Thoracic aorta (tissue), 2 donors: ENCODE measurements at places on chromosomes 12 and 14. TPM values are rescaled to one million over a fixed set of nuclear protein-coding genes. Genes with fewer than 3 reads are reported as not detected.

DNA sequence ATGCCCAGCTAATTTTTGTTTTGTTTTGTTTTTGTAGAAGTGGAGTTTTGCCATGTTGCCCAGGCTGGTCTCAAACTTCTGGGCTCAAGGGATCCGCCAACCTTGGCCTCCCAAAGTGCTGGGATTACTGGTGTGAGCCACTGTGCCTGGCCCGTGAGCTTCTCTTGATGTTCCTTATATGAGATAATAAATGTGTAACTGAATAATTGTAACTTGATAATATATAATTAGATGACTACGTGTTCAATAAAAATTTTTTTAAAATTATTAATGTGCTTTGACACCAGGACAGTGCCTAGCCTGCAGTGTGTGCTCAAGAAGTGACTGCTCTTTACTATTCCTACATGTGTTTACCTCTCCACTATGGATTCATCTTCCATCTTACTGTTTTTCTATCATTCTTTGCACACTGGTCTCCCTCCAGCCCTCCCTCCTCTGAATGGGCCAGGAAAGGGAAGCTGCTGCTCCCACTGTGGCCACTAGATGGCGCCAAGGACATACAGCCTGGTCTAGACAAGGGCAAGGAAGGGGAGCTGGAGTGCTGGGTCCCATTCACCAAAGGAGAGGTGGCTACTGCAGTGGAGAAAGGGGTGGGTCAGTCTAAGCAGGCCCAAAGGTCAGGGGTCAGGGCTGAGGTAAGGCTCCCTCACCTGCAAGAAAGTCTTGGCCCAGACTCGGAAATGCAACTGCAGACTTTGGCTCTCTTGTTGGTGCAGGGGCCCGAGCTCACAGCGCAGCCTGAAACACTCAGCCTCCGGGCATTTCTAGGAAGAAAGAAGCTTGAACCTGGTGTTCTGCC is 14.7 kb upstream of the ZNF385A start:
- no peak for DNase-seq
- H3K4me1 ChIP-seq, result no peaks in the 10 kb centered on the region
- H3K4me3 ChIP-seq, result no peak overlapping the region
- no peak overlapping the region for H3K27ac ChIP-seq
- peaks cover 96% of the 10 kb centered on the region for H3K36me3 ChIP-seq

GRCh38 chr12:42744539-42745182 is 155.1 kb upstream of the PRICKLE1 start:
- no peak overlapping the region for H3K4me3 ChIP-seq
- H3K4me1 ChIP-seq, result peaks cover 56% of the 10 kb centered on the region
- no peaks in the 10 kb centered on the region for H3K36me3 ChIP-seq
- H3K27me3 ChIP-seq, result no peaks in the 10 kb centered on the region

The CMA1 gene
- total RNA-seq, result not detected

DNA sequence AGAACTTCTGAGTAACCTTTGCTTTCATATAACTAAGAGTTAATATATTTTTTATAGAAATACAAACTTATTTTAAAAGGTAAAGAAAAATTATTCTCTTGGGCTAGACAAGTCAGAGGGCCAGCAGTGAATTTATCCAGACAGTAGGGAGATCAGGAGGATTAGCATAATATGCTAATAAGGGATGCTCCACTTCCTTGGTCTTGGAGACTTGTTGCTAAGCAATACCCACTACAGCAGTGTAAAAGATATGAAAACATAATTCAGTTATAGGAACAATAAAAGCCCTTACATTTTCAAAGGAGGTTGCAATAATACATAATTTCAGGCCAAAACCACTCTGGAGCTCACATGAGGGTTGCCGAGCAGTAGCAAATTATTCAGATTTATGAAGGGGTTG is 615.6 kb downstream of the KCNH5 start:
- no peak overlapping the region for H3K27ac ChIP-seq
- no peaks in the 10 kb centered on the region for H3K4me1 ChIP-seq
- no peaks in the 10 kb centered on the region for H3K36me3 ChIP-seq
- no peaks in the 10 kb centered on the region for H3K27me3 ChIP-seq
- no peak overlapping the region for H3K4me3 ChIP-seq

- H3K4me3 ChIP-seq, result no peak overlapping the region
- H3K4me1 ChIP-seq, result no peaks in the 10 kb centered on the region
- no peaks in the 10 kb centered on the region for H3K27me3 ChIP-seq
- H3K36me3 ChIP-seq, result no peaks in the 10 kb centered on the region
- H3K27ac ChIP-seq, result no peak overlapping the region
These were observed 81.6 kb downstream of the MYRFL start for GRCh38 chr12:69906411-69907216.

The SLCO1A2 gene
- not detected for total RNA-seq

DNA sequence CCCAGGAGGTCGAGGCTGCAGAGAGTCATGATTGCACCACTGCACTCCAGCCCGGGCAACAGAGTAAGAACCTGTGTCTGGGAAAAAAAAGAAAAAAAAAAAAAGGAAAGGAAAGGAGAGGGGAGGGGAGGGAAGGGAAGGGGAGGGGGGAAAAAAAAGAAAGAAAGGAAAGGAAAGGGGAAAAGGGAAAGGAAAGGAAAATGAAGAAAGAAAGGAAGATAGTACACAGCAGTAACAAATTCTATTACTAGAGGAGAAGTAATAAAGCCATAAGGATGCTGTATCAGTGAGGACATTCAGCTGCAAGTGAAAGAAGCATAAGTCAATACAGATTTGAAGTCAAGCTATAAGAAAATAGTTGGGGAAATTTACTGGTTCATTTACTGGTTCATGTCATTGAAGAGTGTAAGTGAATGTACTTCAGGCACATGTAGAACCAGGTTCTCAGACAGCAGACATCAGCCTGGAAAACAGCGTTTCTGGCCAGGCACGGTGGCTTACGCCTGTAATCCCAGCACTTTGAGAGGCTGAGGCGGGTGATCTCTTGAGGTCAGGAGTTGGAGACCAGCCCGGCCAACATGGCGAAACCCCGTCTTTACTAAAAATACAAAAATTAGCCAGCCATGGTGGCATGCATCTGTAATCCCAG is 37.4 kb downstream of the NDUFA12 start:
- H3K4me1 ChIP-seq, result no peaks in the 10 kb centered on the region
- no peaks in the 10 kb centered on the region for H3K27me3 ChIP-seq
- H3K27ac ChIP-seq, result no peak overlapping the region
- H3K4me3 ChIP-seq, result no peak overlapping the region
- H3K36me3 ChIP-seq, result no peaks in the 10 kb centered on the region
- DNase-seq, result no peak

DNA sequence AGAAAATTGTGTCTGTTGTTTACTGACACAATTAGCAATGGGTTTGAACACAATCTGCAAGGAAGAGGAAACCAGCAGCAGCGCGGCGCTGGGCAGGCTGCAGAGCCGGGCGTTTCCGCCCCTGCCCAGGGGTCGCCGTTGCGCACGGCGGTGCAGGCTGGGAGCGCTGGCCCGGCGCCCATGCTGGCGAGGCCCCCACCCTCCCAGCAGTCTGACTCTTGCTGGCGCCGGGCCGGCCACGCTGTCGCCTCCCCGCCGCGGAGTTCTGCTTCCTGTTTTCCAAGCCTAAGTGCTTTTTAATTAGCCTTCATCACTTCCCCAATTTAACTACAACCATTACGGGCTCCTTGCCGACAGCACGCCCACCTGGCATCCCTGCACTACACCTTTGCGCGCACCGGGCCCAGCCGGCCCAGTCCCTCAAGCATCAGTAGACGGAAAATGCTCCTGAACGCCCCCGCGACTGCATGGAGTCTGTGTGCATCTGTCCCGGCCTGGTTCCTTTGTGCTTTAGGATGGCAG is 212.1 kb downstream of the GXYLT1 start:
- no peaks in the 10 kb centered on the region for H3K27me3 ChIP-seq
- H3K4me1 ChIP-seq, result peaks cover 32% of the 10 kb centered on the region
- no peak for DNase-seq
- H3K27ac ChIP-seq, result peak overlapping the region; percentile 56

- no peaks in the 10 kb centered on the region for H3K27me3 ChIP-seq
- no peaks in the 10 kb centered on the region for H3K4me1 ChIP-seq
- H3K4me3 ChIP-seq, result no peak overlapping the region
- H3K36me3 ChIP-seq, result no peaks in the 10 kb centered on the region
These were observed 155.7 kb upstream of the PDZRN4 start for GRCh38 chr12:41032386-41032785.

DNA sequence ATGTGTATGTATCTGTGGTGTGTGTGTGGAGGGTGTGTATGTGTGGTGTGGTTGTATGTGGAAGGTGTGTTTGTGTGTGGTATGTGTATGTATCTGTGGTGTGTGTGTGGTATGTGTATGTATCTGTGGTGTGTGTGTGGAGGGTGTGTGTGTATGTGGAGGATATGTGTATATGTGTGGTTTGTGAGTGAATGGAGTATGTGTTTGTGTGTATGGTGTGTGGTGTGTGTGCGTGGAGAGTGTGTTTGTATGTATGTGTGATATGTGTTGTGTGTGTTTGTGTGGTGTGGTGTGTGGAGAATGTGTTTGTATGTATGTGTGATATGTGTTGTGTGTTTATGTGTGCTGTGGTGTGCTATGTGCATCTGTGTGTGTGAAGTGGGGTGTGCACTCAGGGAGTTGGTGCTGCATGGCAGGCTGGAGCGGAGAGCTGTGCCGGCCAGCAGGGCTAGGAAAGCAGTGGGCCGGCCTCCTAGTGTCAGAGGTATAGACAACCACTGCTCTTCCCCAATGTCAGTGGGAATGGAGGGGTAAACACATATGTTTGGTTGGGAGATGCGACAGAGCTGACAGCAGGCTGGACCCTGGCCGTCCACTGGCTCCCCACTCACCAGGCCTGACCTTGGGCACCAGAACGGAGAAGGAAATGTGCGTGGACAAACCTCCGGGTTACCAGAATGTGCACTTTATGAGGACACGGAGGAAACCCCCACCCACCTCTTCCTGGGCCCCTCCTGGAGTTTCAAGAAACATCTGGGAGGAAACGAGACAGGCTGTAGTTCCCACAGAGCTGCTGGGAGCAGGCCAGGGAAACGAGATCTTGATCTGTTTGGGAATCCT is 60.7 kb downstream of the CLMN start:
- no peaks in the 10 kb centered on the region for H3K27me3 ChIP-seq
- no peaks in the 10 kb centered on the region for H3K4me1 ChIP-seq
- no peaks in the 10 kb centered on the region for H3K36me3 ChIP-seq
- no peak overlapping the region for H3K4me3 ChIP-seq
- H3K27ac ChIP-seq, result no peak overlapping the region

GRCh38 chr14:24254630-24255392 is 8.2 kb downstream of the TGM1 start:
- no peak for DNase-seq
- H3K4me1 ChIP-seq, result no peaks in the 10 kb centered on the region
- H3K36me3 ChIP-seq, result no peaks in the 10 kb centered on the region
- no peaks in the 10 kb centered on the region for H3K27me3 ChIP-seq
- H3K27ac ChIP-seq, result no peak overlapping the region
- H3K4me3 ChIP-seq, result no peak overlapping the region

DNA sequence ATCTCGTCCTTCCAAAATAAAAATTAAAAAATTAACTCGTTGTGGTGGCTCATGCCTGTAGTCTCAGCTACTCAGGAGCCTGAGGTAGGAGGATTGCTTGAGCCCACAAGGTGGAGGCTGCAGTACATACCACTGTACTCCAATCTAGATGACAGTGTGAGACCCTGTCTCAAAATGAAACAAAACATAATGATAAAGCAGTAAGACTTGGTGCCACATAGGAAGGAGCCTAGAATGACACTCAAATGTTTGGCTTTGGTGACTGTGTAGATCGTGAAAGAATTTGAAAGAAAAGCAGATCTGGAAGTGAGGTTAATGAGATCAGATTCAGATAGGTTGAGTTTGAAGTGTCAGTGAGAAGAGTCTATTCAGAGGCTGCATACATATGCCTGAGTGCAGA is 150.1 kb upstream of the ATP2B1 start:
- no peaks in the 10 kb centered on the region for H3K27me3 ChIP-seq
- no peak overlapping the region for H3K4me3 ChIP-seq
- no peaks in the 10 kb centered on the region for H3K4me1 ChIP-seq
- H3K27ac ChIP-seq, result no peak overlapping the region

GRCh38 chr14:36091096-36091495 is 85.4 kb downstream of the PTCSC3 start:
- no peaks in the 10 kb centered on the region for H3K4me1 ChIP-seq
- H3K27ac ChIP-seq, result no peak overlapping the region
- no peaks in the 10 kb centered on the region for H3K27me3 ChIP-seq
- H3K36me3 ChIP-seq, result no peaks in the 10 kb centered on the region

The SERPINA9 gene
- 2.3 TPM for total RNA-seq

GRCh38 chr14:87838931-87839330 is 154.1 kb downstream of the GALC start:
- H3K4me3 ChIP-seq, result no peak overlapping the region
- H3K27ac ChIP-seq, result no peak overlapping the region
- no peaks in the 10 kb centered on the region for H3K4me1 ChIP-seq
- H3K36me3 ChIP-seq, result no peaks in the 10 kb centered on the region

DNA sequence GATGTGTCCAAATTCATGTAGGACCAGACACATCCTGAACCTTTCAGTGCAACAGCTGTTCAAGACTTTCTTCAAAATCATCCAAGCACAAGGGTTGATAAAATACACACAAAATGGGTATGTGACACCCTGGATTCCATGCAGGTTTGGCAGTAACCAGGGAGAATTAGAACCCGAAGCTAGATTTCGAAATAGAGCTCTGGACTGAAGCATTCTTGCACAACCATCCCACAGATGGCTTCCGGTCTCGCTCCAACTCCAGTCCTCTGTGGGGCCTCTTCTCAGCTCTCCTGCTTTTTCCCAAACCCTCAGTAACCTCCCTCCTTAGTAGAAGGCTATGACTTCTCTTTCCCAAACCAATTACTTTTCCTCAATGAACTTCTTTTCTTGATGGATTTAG is 171.3 kb downstream of the TTC7B start:
- H3K4me1 ChIP-seq, result peaks cover 26% of the 10 kb centered on the region
- no peak overlapping the region for H3K4me3 ChIP-seq
- no peaks in the 10 kb centered on the region for H3K27me3 ChIP-seq
- DNase-seq, result no peak
- H3K36me3 ChIP-seq, result no peaks in the 10 kb centered on the region

GRCh38 chr14:54809767-54810166 is 92.9 kb downstream of the GCH1 start:
- no peak overlapping the region for H3K4me3 ChIP-seq
- no peak for DNase-seq
- no peaks in the 10 kb centered on the region for H3K27me3 ChIP-seq
- peaks cover 4% of the 10 kb centered on the region for H3K4me1 ChIP-seq

- no peak overlapping the region for H3K4me3 ChIP-seq
- DNase-seq, result no peak
- no peaks in the 10 kb centered on the region for H3K36me3 ChIP-seq
- no peak overlapping the region for H3K27ac ChIP-seq
- H3K27me3 ChIP-seq, result no peaks in the 10 kb centered on the region
- no peaks in the 10 kb centered on the region for H3K4me1 ChIP-seq
These were observed 20.6 kb upstream of the RIN3 start for GRCh38 chr14:92493024-92493423.
